ENCODE measurements at places on chromosomes 2 and 18. TPM values are rescaled to one million over a fixed set of nuclear protein-coding genes. Genes with fewer than 3 reads are reported as not detected.
A peak's percentile ranks its signal among the peaks of the same experiment; 100 is the strongest.

Gene SULT1C2
- 3.3 TPM for total RNA-seq

DNA sequence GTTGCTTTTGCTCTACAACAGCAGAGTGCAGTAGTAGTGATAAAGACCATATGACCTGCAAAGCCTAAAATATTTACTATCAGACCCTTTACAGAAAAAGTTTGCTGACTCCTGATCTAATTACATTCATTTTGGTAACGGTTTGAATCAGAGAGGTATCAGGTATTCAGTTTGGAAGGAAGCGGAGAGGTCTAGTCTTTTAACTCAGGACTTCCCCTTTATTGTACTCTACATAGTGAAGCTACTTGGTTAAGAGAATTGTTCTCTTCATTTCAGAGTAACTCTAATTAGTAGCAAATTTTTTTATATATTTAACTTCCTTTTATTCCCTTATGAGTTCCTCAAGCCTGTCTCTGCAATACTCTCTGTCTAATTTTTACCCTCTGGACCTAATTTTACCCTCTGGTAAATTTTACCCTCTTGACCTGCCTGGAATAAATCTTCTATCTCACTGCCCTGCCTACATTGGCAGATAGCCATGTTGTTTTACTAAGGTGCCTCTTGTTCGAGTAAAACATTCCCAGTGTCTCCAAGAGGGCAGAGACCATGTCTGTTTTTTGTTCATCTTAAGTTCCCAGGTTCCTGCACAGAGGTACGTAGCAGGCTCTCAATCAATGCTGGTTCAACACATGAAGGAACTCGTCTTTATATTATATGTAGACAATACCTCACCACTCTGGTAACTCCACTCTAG lies 170.6 kb downstream of the DNAH6 start:
- DNase-seq: no peak

Gene VWC2L
- total RNA-seq: not detected

Gene ABHD3
- 21.4 TPM for total RNA-seq

- DNase-seq: no peak
Observed at GRCh38 chr2:67559156-67559555, 162.0 kb downstream of the ETAA1 start.

- no peak for DNase-seq
Observed at GRCh38 chr2:237746302-237747080, 52.1 kb upstream of the RBM44 start.

- DNase-seq: peak; percentile 57
Observed at GRCh38 chr18:67525328-67526099, 9.0 kb upstream of the DSEL start.

DNA sequence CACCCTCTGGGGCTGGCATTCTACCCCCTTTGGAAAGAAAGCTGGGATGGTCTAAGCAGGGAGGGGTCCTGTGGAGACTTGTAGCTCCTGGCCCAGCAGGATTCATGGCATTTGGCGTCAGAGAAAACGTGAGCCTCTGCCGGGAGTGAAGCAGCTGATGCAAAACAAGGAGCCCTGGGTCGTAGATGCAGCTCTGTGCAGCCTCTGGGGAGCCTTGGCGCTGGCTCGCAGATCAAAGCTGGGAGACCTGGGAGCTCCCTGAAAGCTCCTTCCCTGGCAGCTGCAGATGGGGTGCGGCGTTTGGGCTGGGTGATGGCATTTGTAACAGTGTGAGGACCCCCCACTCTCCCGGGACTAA lies 148.3 kb downstream of the KLHL29 start:
- no peak for DNase-seq

DNA sequence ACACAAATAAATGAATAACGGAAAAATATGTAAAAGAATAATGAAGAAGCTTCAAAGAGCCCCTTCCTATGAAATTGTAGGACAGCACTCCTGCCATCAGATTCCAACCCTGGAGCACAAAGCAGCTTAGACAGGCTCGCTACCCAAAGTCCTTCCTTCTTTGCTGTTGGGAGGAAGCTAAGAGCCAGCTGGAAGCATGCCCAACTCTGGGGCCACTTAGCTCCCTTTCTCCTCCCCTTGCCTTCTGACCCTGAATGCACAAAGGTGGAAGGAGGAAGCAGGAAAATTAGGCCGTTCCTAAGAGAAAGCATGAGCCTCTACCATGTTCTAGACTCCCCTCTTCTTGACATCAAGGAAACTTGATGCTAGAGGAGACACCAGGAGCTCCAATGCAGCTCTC lies 700.8 kb downstream of the RNF144A start:
- DNase-seq: no peak

- no peak for DNase-seq
Observed at GRCh38 chr2:125455110-125455509, 1200.8 kb upstream of the GYPC start.

GRCh38 chr2:12087671-12088380 lies 341.4 kb downstream of the LPIN1 start:
- DNase-seq: no peak
